ENCODE measurements at places on chromosomes 12 and 14.

- DNase-seq, result no peak
Measured at GRCh38 chr12:11081987-11082386, 10.1 kb downstream of the TAS2R43 start.

GRCh38 chr12:52591521-52591920 lies 9.7 kb downstream of the KRT72 start:
- no peak for DNase-seq

DNA sequence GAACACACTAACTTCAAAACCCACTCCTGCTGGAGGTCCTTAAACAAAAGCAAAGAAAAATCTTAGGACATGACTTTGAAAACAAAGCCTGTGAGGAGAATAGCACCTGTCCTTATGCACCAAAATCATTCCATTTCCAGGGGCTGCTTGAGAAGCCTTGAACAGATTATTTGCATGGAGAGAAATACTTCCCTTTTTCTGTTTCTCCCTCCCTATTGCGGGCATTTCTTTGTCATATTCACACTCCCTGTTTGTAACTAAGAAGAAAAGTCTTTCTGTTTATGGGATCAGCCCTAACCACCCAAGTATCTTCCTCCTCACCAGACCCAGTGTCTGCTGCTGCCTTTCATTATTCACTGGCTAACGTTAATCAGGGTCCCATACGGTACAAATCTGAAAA lies 218.8 kb downstream of the DPF3 start:
- DNase-seq, result no peak

DNA sequence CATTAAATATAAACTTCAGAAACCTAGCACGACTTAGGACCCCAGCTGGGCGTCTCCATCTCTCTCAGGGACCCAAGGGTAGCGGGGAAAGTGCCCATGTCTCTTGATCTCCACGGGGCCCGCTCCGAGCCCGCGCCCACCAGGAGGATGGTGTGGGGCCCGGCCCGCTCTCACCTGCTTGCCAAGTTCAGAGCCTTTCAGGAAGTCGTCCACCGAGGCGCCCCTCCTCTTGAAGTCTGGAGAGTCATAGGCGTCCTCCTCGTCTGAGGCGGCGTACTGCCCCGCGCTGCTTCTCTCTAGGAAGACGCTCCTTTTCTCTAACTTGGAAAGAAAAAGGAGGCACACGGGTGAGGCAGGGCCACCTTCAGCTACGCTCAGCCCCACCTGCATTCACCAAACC lies 96.9 kb downstream of the PIWIL1 start:
- no peak for DNase-seq

DNA sequence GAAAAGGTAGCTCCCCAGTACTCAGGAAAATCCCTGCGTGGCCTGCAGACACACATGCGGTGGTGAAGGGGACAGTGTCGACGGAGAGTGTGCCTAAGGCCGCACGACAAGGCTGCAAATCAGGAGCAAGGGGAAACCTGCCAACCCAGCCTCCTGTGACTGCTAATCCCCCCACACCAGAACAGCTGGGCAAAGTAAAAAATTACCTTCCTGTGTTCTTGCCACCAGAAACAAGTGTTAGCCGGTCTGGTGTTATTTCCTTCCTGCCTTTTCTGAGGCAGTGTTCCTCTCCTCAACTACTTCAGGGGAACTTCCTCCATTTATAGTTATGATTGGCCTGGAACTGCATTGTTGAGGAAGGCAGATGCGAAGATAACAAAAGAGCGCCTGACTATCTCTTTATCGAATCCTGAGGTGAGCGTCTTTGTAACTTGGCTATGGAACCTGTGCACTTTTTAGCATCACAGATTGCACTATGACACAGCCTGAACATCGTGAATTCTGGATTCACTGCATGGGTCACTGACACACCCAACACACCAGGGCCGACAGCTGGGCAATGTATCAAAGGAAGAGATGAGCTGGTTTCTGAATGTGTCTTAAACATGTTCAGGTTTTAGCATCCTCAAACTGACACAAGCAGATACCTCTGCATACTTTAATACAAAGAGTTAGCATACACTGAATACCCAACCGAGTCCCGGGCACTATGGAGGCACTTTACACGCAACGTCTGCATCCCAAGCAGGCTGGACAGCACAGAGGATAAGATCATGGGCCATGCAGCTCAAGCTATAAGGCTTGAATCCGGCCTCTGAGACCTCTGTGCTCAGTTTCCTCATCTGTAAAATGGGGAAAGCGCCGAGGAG lies 28.9 kb downstream of the SLC15A4 start:
- DNase-seq, result no peak

DNA sequence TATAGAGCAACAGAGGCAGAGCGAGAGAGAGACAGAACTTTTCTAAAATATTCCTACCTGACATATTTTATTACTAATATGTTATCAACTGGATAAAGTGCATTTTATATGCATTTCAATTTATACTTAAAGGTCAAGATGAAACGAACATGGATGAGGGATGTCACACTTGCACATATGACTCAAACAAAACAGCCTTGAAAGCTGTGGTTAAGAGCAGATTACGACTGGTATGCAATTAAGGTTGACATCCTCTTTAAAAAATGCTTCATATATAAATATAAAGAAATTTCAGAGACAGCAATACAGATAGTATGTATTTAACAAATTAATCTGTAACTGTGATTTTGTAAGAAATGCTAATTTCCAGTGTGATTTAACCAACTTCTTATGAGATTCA lies 52.5 kb downstream of the LMO3 start:
- no peak for DNase-seq

- DNase-seq, result no peak
Measured at GRCh38 chr14:89041257-89041582, 216.8 kb downstream of the TTC8 start.

DNA sequence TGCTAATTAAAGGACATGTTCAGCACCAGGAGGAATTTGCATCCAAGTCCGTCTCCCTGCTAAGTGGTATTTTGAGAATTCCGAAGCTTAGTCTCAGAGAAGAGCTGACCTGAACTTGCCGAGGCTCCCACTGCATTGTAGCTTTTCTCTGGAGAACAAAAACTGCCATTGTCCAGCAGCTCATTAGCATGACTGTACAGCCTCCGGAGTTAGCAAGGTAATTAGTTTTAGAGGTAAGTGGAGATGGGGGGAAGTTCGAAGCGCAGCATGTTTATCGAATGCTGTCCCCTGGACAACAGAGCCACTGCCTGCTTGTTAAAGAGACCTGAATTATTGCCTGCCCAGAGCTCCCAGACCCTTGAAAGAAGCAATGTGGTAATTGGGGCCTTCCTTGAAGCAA lies 160.3 kb upstream of the PELI2 start:
- DNase-seq, result no peak

DNA sequence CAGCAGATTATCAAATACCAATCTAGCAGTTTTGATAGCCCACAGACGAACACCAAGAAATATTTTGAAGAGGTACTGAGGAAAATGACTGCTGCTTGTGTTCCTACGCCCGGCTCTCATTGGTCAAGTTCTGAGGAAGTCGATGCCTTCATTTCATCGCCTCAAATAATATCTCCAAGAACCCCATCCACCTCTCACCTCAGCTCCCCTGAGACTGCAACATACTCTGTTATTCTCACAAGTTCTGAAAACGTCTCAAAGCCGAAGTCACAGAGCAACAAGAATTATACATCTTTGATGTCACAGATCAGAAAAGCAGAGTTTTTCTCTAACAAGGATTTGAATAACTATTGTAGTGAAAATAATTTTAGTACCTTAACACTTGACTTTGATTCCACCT lies 55.5 kb upstream of the BCAT1 start:
- no peak for DNase-seq

DNA sequence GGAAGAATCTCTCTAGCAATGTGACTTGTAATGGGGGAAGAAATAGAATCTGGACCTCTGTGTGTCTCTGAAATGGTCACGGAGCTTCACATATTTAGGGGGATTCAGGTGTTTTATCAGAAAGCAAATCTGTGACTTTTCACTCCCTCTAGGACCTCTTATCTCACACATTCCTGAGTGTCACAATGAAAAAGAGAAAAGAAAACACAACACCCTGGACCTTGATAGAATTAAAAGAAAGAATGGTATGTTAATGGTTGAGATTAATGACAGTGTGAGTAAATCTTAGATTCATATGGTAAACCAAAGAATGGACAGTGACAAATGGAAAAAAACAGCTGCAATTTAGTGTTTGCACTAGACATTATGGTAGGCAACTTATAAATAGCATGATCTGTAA lies 68.5 kb downstream of the PKP2 start:
- no peak for DNase-seq

- no peak for DNase-seq
Measured at GRCh38 chr12:30877105-30877875, 49.3 kb upstream of the TSPAN11 start.

DNA sequence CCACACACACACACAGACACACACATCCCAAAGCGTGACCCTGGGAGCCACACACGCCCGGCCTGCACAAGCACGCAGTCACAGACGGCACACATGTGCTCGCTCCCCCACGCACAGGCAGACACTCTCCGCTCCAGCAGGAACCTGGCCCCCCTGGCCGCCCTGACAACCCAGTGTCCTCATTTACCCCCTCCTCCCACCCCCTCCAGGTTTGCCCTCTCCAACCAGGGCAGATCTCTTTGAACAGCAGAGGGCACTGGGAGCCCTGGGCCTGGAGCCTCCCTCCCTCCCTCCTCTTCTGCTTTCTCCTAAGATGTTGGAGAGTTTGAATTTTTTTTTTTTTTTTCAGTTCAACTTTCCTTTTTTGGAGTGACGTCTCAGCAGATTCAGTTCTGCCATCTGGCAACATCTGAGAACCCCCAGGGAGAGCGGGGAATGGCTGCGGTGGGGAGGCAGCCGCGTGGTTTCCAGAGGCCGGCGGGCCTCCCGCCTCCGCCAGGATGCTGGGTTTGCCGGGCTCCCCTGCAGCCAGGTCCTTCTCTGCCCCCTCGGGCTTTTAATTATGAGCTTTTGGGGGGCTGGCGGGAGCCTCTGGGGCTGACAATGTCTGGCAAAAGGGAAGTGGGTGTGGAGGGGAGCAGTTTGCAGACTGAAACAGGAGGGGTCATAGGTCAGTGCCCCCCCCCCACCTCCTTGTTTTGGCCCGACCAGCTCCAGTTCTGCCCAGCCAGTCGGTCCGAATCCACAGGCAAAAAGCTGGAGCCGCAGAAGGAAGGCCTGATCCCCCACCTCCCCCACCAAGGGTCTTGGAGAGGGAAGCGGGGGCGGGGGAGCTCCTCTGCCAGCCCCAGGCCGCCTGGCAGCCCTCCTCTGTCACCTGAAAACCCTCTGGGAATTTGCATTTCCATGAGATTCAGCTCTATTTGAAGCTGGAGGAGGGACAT lies 1.3 kb upstream of the NCOR2 start:
- DNase-seq, result no peak

DNA sequence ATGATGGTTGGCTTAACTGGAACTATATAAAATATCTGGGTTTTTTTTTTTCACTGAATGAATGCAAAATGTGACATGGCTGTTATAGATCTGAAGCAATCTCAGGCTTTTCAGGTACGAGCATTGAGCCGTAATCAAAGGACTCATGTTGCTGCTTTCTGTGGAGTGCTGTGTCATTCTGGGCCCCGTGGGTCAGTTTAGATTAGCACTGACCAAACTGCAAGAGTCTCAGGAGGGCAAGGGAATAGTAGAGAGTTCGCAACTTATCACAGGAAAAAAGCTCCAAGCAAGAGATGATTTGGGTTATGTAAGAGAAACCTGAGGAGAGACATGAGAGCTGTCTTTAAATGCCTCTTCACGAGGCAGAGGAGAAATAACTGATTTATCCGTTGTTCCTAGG lies 59.1 kb downstream of the UBR7 start:
- DNase-seq, result no peak

- no peak for DNase-seq
Measured at GRCh38 chr12:57011438-57012424, 4.6 kb downstream of the TAC3 start.

GRCh38 chr14:72518809-72519377 lies 375.0 kb downstream of the DPF3 start:
- peak; percentile 29 for DNase-seq

- no peak for DNase-seq
Measured at GRCh38 chr12:5376591-5377207, 55.2 kb upstream of the NTF3 start.

DNA sequence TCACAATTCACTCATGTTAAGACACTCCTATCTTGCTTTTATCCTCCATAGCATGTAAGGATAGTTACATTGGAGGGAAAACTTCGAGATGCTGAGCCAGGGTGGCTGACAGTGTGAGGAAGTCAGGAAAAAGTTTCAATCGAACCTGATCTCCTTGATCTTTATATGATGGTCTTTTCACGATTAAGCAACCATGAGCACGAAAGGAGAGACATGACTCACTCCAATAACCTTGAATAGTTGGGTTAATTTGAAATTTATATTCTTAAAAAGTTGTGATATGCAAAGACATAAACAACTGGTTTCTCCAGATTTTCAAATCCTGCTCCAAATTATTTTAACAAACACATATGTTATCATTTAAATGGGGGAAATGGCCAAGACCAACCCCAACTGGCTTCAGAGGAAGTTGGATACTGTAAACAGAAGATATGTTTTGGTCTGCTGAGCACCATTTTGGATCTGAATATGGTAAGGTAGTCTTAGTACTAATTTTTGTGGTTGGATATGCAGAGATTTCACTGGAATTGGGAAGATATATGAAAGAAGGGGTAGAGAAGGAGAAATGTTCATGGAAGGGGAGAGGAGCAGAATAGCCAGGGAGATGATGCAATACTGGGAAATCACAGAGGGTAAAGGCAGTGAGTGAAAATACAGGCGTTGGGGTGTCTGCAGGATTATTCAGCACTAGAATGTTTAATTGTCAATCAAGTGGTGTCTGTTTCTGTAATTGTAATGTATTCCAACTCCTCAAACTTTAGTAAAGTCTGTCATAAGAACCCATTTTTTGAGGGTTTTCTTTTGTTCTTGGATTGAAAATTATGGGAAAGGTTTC lies 185.2 kb upstream of the SLC38A2 start:
- DNase-seq, result no peak

DNA sequence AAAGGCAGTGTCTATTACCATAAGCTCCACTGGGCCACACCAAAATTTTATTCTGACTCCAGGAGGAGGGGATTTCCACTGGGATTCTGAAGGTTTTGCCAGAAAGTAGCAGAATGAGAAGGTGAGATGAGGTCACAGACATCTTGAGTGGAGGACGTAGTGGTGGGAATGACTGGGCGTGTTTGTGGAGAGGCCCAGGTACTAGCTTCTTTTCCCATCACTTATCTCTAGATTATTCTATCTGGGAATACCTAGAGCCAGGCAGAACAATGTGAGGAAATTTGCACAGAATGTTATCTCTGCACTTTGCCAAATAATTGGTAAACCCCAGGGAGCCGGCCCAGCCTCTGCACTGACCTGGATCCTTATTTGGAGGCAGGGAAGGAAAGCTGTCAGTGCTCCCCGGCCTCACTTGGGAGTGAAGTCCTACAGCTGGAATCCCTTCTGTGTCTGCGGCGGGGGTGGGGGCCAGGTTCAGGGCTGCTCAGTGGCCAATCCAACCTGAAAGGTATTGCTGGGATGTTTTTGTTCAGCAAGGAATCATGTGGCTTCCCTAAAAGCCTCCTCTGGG lies 129.4 kb downstream of the C12orf75 start:
- DNase-seq, result no peak
